NCI-H2029 treated with DMSO at 0.1 percent for 48 hours (cell line): ENCODE measurements at places on chromosomes 16 and 17.

GRCh38 chr16:72532906-72533410, 361.0 kb upstream of the PMFBP1 start:
- no peak for DNase-seq

- DNase-seq, result no peak
These were observed 195.2 kb downstream of the SNX29 start for GRCh38 chr16:12171706-12172105.

GRCh38 chr16:69799611-69800031, 37.5 kb downstream of the WWP2 start:
- DNase-seq, result no peak

- peak; percentile 32 for DNase-seq
These were observed 90.6 kb upstream of the CDH5 start for GRCh38 chr16:66275775-66276428.

- DNase-seq, result no peak
These were observed 268.1 kb downstream of the HS3ST3A1 start for GRCh38 chr17:13333661-13334060.

DNA sequence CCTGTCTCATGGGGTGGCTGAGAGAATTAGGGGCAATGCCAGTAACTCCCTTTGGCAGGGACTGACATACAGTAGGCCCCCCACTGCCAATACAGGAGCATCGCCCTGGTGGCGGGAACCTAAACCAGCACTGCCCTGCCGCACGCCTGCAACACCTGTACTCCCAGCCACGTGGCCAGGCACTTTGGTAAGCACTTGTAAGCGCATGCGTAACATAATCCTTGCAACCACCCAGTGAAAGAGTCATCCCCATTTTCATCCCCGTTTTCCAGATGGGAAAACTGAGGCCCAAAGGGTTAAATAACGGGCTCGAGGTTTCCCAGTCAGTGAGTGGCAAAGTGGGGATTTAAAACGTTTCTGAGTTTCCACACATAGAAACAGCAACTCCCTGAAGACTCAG, 17.5 kb downstream of the SCN4A start:
- no peak for DNase-seq

DNA sequence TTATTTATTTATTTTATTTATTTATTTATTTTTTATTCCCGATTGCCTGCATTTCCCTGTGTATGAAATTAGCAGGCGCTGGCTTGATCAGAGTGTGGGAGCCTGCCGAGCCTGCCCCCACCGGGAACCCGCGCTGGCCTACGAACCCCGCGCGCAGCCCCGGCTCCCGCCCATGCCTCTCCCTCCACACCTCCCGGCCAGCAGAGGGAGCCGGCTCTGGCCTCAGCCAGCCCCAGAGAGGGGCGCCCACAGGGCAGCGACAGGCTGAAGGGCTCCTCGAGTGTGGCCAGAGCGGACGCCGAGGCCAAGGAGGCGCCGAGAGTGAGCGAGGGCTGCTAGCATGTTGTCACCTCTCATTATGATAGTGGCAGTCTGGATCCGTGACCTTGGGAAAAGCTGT, 13.0 kb upstream of the RBL2 start:
- DNase-seq, result no peak

GRCh38 chr17:17144061-17144460, 62.1 kb downstream of the PLD6 start:
- DNase-seq, result no peak

- DNase-seq, result no peak
These were observed 35.8 kb downstream of the AMFR start for GRCh38 chr16:56389554-56389953.

DNA sequence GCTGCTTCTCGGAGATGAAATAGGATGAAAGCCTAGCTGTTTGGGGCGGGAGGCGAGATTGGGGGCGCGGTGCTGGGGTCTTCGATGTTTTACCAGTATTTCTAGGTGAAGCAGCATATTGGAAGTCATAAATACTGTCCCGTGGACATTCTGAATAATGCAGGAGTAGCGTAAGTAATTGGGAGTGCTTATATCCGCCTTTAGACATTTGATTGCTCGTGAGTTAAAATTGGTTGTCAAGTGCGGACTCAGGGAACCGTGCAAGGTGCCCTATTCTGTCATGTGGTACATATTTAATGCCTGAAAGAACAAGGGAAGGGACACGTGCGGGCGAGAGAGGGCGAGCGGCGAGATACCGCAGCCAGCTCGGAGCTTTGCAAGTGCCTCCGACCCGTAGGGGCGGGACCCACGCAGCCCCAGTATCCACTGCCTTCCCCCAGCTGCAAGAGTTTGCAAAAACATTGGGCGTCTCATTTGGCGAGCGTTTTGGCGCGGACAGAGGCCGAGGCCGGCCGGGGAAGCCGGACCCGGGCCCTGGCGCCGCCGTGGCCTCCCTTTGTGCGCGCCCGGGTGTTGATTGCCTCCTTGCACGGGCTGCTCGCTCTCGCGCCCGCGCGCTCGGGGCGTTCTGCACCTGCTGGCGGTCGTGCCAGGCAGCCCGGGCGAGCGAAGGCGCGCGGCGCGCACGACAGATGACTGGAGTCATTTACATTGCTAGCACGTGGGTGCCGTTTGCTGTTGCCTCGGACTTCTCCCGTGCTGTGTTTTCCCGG, 849.8 kb upstream of the RBFOX1 start:
- no peak for DNase-seq
